ENCODE measurements at places on chromosomes 13 and 19.

GRCh38 chr19:14441041-14441938 lies 8.2 kb downstream of the PKN1 start:
- no peak for DNase-seq

DNA sequence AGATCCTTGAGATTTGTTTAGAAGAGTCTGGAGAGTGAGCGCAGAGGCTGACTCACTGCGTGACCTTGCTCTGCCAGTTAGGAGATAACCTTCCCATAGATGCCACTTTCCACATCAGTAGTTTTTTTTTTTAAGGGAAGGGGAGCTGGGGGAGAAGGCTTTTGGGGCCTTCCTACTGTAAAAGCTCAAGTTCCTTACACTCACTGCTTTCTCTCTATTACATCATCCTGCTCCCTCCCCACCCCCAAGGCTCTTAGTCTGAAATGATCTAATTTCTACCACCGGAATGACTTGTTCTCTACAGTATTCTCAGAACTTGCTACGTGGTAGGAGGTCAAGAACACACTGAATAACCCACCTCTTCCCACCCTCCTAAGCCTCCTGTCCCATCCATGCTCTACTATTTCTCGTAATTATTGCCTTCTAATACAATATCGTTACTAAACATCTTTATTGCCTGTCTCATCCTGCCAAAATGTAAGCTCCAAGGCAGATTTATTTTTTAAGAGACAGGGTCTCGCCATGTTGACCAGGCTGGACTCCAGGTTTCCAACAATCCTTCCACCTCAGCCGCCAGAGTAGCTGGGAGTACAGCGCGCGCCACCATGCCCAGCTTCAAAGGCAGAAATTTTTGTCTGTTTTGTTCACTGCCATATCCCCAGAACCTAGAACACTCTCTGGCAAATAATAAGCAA lies 1.2 kb downstream of the LONP1 start:
- DNase-seq = no peak

- no peak for DNase-seq
Measured at GRCh38 chr13:21232196-21232595, 55.7 kb downstream of the MRPL57 start.

GRCh38 chr13:110447058-110447511 lies 114.4 kb downstream of the RAB20 start:
- DNase-seq = no peak

DNA sequence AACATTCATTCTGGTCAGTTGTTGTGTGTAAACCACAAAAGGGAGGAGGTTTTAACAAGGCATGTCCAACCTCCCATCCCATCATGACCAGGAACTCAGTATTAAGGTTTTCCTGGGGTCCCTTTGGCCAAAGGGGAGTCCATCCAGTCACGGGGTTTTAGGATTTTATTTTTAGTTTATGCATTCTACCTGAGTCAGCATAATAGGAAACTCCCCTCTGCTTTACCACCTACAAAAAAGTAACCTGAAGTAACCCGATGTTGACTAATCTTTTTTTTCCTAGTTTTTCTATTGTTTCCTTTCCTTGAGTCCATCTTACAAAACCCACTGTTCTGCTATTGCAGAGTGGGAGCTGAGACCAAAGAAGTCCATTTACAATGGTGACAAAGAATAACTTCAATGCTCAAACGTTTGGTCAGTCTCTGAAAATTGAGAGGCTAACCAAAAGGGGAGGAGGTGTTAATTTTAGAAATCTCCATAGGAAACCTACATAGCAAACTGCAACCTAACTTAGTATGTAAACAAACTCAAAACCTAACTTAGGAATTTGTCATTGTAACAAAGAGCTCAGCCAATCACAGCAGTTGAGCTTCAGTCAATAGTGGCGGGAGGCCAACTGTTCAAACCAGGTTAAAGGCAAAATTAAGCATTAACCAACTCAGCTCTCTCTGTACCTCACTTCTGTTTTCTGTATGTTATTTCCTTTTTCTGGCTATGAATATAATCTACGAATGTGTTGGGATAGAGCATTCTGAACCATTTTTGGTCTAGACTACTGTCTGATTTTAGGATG lies 1954.1 kb downstream of the PCDH9 start:
- DNase-seq = no peak

DNA sequence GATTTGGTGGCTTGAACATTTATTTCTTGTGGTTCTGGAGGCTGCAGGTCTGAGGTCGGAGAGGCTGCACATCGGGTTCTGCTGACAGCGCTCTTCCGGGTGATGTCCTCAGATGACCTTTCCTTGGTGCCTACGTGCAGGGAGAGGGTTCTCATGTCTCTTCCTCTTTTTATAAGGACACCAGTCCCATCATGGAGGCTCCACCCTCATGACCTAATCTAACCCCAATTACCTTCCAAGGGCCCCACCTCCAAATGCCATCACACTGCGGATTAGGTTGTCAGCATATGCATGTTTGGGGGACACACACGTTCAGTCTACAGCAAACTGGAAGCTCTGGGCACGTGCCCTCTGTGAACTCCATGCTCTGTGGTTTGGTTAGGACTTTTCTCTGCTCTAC lies 338.6 kb downstream of the FGF9 start:
- no peak for DNase-seq

DNA sequence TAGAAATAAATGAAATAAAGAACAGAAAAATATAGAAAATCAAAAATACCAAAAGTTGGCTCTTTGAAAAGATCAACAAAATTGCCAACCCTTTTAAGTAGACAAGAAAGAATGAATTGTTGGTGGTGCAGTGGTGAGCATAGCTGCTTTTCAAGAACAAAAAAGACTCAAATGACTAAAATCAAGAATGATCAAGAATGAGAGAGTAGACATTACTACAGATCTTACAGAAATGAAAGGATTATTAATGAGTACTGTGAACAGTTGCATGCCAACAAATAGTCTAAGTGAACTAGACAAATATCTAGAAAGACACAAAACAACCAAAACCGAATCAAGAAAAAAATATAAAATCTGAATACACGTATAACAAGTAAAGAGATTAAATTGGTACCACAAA lies 53.9 kb downstream of the FNDC3A start:
- DNase-seq = no peak

DNA sequence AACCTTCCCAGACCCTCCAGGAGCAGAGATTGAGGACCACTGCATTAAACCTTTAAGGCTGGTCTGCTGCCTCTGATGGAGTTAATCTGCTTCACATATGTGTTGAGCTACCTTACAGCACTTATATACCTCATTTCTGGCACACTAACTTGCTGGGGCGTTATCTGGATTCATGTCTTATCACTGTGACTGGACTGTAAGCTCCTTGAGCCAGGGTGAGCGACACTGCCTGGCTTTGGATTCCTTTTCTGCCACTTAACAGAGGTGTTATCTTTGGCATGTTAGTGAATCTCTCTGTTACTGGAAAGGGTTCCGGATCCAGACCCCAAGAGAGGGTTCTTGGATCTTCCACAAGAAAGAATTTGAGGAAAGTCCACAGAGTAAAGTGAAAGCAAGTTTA lies 69.8 kb upstream of the RGCC start:
- no peak for DNase-seq

DNA sequence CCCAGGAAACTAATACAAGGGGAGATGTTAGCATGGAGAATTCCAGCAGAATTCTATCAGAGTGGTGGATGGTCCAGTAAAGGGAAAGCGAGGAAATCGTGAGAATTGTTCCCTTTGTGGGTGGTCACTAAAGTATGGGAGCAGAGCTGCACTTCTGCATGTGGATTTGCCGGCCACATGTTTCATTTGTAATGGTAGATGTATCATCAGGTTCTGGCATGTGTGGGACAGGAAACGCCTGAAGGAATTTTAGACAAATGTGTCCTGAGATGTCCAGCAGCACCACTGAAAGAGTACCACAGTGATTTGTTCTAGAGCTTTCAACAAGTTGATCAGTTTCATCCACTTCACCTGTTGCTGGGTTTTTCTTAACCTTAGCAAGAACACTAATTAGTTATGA lies 308.4 kb downstream of the SHISA2 start:
- DNase-seq = no peak

DNA sequence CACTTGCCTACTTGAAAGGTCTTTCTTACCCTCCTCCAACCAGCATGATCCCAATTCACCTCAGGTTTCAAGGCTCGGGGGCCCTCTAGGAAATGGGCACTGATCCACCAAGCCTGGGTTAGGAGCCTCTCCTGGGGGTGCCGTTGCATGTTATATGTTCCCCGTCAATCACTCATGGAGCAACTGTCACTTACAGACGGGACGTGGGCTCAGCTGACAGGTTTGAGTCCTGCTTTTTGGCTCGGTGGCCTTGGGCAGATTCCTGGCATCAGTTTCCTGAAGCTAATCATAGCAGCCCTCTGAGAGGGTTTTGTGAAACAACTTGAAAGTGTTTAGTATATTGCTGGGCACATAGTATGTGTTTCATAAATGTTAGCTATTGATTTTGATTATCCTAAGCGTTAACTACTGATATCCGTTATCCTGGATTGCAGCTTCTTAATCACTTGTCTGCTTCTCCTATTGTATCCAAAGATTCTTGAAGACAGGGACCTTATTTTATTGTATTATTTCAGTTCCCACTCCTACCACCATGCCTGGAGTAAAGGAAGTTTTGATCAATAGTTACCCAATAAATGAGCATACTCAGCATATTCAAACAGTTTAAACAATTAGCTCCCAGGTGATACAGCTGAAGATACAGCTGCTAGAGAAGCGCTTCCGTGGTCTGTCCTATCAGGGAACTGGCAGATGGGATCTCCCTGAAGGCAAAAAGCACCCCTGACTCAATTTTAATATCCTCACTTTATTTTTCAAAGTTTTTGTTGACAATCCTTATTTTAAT lies 57.9 kb downstream of the RFC3 start:
- no peak for DNase-seq

DNA sequence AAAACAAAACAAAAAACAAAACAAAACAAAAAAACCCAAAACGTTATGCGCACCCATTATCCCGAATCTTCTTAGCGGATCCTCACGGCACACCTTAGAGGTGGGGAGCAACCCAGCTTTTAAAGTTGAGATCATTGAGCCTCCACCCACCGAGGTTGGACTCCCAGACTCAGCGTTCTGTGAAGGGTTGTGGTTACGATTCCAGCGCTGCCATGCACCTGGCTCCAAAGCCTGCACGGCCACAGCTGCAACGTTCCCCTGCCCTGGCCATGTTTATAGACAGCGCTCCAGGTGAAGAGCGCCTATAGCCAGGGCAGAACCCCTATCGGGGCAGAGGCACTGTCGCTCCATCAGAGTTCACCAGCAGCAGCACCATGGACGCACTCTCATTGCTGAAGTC lies 18.7 kb upstream of the LILRA2 start:
- DNase-seq = no peak

- DNase-seq = no peak
Measured at GRCh38 chr13:75321084-75321483, 160.9 kb downstream of the TBC1D4 start.

DNA sequence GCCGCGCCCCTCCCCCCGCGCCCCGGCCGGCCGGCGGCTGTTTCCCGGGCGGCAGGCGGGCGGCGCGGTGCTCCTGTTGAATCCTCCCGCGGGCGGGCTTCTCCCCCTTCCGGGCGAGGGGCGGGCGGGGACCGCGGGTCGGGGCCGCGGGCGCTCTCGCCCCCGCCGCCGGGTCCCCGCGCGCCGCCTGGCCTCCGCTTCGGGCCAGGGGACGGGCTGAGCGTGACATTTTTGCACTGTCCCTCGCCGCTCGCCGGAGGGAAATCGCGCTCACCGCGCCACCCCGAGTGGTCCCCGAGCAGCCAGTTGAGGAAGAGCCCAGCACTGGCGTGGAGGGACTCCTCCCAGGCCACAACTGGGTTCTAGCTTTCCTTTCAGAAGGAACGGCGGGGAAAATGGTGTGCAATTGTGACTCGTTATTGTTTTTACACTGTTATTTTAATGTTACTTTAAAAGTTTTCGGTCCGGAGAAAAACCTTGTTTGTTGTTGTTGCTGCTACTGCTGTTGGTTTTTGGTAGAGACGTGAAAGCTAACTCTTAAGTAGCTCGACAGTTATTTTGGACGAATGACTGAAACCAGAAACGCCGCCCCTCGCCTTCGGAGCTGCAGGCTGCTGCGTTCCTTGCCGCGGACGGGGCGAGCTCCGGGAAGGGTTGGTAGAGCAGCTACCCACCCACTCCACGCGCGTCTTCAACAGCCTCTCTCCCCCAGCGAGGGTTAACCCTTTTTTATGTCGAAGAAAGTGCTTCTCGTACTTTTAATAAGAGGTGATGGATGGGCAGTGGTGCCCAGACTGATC lies 959 bp downstream of the PDS5B start:
- peak; percentile 17 for DNase-seq

GRCh38 chr13:39422845-39423565 lies 180.0 kb downstream of the LHFPL6 start:
- DNase-seq = no peak

- no peak for DNase-seq
Measured at GRCh38 chr19:40510526-40511115, 43.8 kb downstream of the SPTBN4 start.

GRCh38 chr13:27966641-27967202 lies 2.4 kb downstream of the CDX2 start:
- DNase-seq = no peak

GRCh38 chr13:112725346-112726015 lies 35.6 kb downstream of the ATP11A start:
- DNase-seq = no peak

DNA sequence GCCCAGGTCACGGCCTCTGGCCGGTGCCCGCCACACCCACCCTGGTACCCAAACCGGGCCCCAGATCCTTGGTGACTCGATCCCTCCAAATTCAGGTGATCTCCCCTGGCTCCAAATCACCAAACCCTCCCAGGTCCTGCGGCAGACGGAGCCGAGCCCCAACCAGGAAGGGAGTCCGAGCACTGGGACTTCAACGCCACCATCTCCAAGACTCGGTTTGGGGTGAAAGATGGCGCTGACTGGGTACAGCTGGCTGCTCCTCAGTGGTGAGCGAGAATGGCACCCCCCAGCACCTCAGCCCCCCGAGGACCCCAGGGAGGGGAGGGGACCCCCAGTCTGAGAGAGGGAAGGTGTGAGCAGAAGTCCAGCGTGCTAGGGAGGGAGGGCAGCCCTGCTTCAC lies 2.3 kb downstream of the CEACAM16 start:
- no peak for DNase-seq

GRCh38 chr19:56612737-56613136 lies 17.6 kb downstream of the ZNF71 start:
- no peak for DNase-seq

GRCh38 chr13:71866335-71867130 lies 471 bp downstream of the DACH1 start:
- DNase-seq = no peak

DNA sequence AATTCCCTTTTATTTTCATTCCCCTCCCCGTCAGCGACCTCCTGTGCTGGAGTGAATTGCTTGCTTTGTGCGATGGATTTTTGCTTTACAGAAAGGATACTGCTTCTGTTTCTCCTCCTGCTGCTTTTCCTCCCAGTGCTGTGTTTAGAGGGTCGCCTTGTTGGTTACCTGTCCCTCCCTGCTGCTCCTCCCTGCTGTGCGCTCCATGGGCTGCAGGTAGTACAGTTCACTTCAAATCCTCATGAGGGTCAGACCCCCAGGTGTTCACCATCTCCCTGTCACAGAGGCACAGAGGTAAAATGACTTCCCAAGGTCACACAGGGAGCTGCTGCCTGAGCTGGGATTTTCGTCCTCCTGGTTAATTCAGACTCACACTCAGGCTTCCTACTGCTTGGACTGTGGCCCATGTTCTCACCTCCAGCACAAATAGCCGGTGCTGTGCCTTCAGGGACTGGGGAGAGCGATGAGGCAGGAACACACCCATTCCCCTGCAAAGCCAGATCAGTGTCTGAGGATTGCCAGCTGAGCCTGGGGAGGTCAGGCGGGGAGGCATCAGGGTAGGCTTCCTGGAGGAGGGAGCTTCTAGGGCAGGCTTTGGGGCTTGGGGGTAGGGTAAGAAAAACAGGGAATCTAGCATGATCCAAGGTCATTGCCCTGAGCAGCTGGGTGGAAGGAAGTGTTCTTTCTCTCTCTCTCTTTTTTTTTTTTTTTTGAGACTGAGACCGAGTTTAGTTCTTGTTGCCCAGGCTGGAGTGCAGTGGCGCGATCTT lies 14.4 kb downstream of the BICRA start:
- no peak for DNase-seq
